ENCODE measurements at places on chromosomes 12 and 14. TPM values are rescaled to one million over a fixed set of nuclear protein-coding genes. Genes with fewer than 3 reads are reported as not detected.

DCN gene
- total RNA-seq, result not detected

DNA sequence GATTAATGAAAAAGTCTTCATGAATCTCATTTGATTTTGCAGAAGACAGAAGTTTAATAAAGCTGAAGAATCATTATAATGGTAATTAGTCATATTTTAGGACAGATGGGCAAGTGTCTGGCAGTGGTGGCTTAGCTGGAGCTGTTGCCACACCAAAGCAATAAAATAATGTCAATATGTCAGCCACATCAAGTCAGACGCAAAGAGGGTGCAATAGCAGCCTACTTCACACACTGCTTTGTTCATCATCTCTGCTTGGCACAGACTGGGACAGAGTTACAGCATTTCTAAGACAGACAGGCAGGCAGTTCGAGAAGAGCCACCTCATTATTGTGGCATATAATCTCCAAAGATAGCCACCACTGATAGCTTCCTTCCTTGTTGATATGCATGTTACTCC lies 16.9 kb upstream of the KRR1 start:
- H3K27me3 ChIP-seq, result peaks cover 36% of the 10 kb centered on the region
- H3K4me3 ChIP-seq, result no peak overlapping the region
- H3K36me3 ChIP-seq, result no peaks in the 10 kb centered on the region
- H3K4me1 ChIP-seq, result peaks cover 9% of the 10 kb centered on the region

- H3K36me3 ChIP-seq, result no peaks in the 10 kb centered on the region
- no peak for DNase-seq
- no peak overlapping the region for H3K27ac ChIP-seq
- H3K4me3 ChIP-seq, result no peak overlapping the region
- no peaks in the 10 kb centered on the region for H3K4me1 ChIP-seq
Observed at GRCh38 chr12:78155546-78155945, 324.9 kb downstream of the NAV3 start.

DNA sequence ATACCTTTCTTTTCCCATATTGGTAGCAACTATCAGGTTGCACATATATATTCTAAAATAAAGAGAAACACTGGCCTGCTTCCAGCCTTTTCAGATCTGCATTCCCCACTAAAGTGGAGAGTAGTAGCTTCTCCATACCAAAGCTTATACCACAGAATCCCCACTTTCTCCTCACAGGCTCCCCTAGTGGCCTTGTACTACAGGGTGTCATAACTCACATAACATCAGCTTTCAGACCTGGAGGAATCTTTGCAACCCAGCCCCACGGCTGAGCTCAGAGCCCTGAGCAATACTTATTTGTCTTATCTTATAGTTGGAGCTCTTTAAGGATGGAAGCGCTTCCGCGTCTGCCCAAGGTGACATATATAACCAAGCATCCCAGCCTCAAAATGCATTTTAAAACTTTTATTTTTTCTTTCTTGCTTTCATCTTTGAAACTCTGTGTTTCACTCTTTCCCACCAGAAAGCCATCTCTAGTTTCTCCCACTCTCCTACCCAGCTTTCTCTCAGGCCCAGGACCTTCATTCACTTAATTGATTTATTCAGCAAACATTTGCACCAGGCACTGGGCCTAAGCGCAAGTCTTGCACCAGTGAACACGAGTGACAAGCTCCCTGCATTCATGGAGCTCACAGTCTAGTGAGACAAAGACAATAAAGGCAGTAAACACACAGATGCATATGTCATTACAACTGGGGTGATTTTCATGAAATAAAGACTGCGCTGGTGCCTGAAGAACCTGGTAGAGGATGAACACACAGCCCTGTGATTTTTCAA lies 254.7 kb downstream of the IPO8 start:
- no peaks in the 10 kb centered on the region for H3K27me3 ChIP-seq
- no peak overlapping the region for H3K27ac ChIP-seq
- H3K4me1 ChIP-seq, result no peaks in the 10 kb centered on the region
- no peak overlapping the region for H3K4me3 ChIP-seq
- no peaks in the 10 kb centered on the region for H3K36me3 ChIP-seq
- DNase-seq, result no peak

DNA sequence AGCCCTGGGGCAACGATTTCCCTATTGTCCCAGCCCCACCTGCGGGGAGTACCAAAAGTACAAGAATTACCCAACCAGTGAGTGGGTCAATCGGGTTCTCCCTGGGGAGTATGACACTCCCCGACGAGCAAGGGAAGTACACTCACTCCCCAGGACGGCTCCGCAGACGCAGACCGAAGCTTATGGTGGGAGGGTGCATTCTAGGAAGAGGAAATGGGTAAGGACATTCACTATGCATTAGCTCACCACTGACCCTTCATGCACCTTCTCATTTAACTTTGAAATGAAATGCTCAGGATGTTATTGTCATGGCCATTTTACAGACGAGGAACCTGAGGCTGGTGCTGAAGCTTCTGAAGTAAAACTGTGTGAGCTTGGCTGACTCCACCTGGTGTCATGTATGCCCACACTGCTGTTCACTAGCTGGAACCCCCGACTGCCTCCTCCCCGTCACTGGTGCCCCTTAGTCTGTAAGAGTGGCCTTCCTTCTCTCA lies 45.8 kb upstream of the TMED10 start:
- H3K36me3 ChIP-seq, result no peaks in the 10 kb centered on the region
- H3K27ac ChIP-seq, result no peak overlapping the region
- no peak for DNase-seq
- peaks cover 7% of the 10 kb centered on the region for H3K4me1 ChIP-seq

Measured in activated CD4-positive, alpha-beta T cell treated with anti-CD3 and anti-CD28 coated beads, Interleukin-2, amount 10 ng/mL, durations not matched to agents 7 days and 5 days (primary cell).